Forelimb muscle (tissue), 1 donor: ENCODE measurements at places on chromosomes 1 and 21.

DNA sequence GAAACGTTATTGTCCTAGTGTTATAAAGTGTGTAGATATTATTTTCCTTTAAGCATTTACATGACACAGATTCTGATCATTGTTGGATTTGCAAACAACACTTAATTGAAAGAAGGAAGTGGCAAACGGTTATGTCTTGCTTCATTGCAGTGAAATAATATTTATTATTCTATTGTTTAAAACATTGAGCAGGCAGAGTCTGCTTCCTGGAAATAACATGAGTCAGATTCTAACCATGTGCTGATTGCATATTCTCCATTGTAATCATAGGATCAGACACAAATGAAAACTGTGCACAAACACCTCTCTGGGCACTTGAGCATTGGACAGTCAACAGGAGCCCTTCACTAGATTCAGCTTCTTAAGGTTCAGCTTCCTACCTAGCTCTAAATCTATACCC is 46.8 kb upstream of the USP25 start:
- no peak for DNase-seq

- peak; percentile 5 for DNase-seq
These were observed 330.0 kb downstream of the BARHL2 start for GRCh38 chr1:90386899-90387720.

DNA sequence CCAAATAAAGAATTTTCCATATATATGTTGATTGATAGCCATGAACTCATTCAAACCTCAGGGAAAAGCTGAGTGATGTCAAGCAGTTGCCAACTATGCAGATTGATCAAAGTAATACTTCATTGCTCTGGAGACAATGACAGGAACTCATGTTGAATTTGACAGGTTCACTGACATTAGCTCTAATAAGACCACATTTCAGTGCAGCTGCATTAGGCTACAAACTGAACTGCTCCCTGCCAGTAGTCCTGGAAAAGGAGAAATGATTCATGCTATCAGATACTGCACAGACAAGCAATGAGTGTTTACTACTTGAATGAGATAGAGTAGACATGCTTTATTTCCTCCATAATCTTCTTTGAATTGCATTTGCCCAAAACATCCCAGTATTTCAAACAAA is 948.4 kb downstream of the MRPL39 start:
- DNase-seq, result peak; percentile 1

DNA sequence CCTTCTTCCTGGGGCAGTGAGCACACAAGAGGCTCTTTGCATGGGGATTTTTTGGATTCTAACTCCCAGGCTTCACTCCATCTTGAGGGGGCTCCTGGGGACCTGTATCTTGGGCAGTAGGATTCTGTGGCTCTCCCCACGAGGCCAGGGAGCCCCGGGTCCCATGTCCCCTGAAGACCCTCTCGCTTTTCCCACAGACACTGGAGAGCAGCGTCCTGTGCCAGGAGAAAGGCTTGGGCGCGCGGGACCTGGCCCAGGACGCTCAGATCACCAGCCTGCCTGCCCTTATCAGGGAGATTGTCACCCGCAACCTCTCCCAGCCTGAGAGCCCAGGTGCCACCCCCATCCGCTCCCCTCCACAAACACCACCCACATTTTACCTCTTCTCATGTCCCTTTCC is 735 bp downstream of the CROCC start:
- no peak for DNase-seq

DNA sequence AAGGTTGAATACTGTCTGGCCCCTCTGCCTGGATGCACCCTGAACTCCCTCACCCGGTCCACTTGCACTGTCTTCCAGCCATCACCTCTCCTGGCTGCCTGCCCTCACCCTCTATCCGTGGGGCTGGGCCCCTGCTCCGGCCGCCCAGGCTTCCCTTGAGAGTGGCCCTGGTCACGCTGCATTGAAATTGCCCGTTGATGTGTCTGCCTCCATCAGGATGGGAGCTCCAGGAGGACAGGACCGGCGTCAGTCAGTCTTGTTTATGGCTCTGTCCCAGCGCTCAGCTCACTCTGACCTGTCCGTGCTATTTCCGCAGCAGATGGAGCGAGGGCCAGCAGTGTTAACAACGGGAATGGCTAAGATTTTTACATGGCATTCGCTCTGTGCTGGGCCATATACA is 34.9 kb downstream of the FOXO6 start:
- no peak for DNase-seq

DNA sequence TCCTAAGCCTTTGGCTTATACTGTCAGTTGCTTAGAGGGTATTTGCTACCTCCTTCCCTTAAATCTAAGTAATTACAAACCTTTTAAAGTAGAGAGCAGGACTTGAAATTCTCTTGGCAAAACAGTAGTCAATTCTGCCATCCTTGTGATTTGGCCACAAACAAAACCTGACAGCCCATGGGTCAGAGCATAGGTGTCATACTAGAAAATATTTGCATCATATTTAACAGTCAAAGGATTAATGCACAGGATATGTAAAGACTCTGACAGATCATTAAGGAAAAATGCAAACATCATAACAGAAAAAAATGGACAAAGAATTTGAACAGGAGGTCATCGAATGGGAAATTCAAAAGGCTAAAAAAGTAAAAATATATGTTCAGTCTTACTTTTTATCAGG is 50.5 kb downstream of the ZFYVE9 start:
- DNase-seq, result no peak

GRCh38 chr1:186869526-186870228 is 40.9 kb downstream of the PLA2G4A start:
- no peak for DNase-seq

GRCh38 chr1:205317311-205317917 is 4.1 kb downstream of the NUAK2 start:
- DNase-seq, result no peak

GRCh38 chr1:84620720-84621313 is 46.6 kb upstream of the CTBS start:
- peak; percentile 16 for DNase-seq

- no peak for DNase-seq
These were observed 218.5 kb downstream of the PTPRU start for GRCh38 chr1:29454616-29455380.

DNA sequence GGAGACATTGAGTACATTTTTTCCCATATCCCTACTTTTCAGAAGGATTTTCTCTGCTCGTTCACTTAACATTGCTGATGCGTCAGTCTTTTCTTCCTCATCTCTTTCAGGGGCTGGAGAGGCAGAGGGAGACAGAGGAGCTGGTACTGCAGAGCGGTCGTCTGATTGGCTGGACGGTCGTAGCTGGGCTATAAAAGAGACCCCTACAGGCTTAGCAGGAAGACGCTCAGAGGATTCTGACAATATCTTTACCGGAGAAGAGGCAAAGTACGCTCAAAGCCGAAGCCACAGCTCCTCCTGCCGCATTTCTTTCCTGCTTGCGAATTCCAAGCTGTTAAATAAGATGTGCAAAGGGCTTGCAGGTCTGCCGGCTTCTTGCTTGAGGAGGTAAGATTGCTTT is at the start of gene RGS4:
Gene RGS4 (plus strand): TSS at position 220 of the 400 bp plus-strand sequence. CDS start 124 bp downstream, at position 344.
- DNase-seq, result peak; percentile 17

- DNase-seq, result no peak
These were observed 48.6 kb downstream of the TMPRSS15 start for GRCh38 chr21:18354947-18355346.

GRCh38 chr1:165172666-165173065 is 183.8 kb downstream of the LMX1A start:
- no peak for DNase-seq

DNA sequence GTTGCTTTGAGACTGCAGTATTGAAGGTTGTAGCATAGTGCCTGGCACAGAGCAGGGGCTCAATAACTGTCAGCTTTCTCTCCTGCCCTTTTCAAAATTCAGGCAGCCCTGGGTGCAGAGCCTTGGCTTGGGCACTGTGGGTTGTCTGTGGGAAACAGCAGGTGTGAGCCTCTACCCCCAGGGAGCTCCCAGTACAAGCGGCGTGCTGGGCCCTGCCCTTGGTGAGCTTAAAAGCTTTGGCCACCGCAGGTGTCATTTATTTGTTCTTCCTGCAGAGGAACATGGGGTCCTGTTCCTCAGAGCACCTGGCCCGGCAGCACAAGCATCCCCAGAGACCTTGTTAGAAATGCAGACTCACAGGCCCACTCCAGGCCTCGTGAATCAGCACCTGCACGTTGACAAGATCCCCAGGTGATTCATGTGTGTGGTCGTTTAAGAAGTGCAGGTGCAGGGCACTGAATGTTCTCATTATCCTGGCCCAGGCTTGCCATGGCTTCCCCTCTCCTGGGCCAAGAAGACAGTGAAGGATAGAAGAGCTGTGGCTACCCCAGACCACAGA is 29.9 kb upstream of the IGSF21 start:
- no peak for DNase-seq

DNA sequence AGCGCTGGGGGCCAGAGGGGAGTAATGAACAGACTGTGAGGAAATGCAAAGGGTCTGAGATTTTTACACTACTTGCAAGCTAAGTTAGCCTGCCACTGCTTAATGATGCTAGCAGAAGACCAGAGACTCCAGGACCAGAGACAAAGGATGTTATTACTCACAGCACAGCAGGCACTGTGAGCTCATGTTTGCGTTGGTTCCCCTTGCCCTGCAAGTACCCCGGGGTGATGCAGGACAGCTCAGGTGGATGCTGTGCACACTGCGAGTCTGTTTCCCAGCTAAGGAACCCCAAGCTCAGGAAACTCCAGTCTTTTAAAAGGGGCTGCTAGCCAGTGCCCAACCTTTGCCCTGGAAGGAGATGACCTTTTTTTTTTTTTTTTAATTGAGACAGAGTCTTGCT is 1.2 kb downstream of the FHAD1 start:
- no peak for DNase-seq

DNA sequence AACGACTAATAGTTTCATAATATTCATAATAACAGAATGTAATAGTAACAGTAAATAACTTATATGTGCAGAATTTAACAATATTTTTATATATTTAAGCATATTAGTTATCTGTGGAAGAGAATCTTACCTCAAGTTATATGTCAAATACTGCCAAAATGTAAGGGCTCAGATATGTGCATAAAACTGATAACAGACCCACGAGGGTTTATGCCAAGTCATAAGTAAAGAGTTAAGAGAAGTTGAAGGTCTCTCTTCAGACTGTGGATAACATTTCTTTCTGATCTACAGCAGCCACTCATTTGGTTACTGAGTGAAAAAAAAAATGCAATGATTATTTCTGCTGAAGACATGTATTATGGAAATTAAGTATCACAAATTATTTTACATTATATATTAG is 1167.8 kb upstream of the NCAM2 start:
- no peak for DNase-seq

- no peak for DNase-seq
These were observed 62.8 kb downstream of the SAMSN1 start for GRCh38 chr21:14483296-14483695.

DNA sequence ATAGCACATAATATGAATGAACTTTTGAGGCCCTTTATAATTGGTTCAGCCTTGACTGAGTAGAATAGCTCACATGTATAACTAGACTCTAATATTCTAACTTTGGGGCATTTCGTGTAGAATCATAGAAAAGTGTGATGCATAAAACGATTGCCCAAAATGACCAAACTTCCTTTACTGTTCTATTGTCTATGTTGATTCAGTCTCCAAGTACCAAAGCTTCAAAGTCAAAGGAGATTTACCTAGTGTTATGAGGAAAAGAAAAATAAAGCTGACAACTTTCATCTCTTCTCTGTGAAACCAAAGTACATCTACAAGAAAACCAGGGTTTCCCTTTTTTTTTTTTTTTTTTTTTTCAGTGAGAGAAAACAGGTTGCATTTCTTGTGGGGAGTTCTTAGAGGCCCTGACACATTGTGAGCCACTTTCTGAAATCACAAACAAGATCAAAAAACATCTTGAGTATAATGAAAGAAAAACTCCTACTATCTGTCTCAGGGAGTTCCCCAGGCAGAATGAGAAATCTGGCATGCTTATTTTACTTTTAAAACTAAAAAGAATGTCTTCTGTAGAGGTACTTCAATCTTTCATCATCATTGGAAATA is 183.4 kb downstream of the TNFSF18 start:
- DNase-seq, result no peak

DNA sequence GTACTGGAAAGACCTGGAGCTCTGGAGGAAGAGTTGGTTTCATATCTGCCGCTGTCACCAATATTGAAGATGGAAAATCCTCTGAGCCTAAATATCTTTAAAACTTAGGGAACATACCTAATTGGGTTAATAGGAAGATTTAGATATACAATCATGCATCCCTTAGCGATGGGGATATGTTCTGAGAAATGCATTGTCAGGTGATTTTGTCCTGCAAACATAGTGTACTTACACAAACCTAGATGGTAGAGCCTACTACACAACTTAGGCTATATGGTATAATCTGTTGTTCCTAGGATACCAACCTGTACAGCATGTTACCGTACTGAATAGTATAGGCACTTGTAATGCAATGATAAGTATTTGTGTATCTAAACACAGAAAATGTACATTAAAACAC is 22.5 kb downstream of the YTHDF2 start:
- no peak for DNase-seq

GRCh38 chr1:69129538-69129937 is 438.2 kb upstream of the LRRC7 start:
- no peak for DNase-seq

DNA sequence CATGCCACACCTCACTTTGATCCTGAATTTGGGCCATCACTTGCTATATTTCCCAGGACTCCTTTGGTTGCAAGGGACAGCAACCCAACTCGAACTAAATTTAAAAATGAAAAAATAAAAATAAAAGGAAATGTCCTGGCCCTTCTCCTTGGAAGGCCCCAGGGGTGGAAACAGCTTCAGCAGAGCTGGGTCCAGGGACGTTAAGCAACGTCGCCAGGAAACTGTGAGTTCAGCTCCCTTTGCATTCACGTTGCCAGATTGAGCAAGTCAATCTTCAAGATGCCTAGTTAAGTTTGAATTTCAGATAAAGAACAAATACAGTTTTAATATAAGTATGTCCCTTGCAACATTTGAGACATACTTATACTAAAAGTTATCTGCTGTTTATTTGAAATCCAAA is 14.6 kb upstream of the SPSB1 start:
- no peak for DNase-seq

DNA sequence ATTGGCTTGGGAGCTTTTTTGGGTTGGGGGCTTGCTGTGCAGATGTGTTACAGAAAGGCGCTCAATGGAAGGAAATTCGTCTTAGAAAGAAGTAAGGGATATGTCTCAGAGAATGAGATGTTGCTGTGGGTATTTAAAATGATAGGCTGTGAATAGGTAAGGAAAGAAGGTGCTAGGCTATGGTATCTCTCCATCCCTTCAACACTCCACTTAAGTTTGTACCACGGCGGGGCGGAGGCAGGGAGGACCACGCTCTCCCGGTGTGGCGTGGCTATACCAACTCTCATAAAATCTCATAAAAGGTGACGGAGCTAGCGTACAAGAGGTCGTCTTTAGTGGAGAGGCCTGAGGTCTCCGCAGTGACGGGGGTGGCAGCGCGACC is 305 bp upstream of the RPS6KC1 start:
- no peak for DNase-seq
